ENCODE measurements at places on chromosomes 13 and 19.

- no peak for DNase-seq
Measured at GRCh38 chr19:10113592-10113963, 2.1 kb downstream of the P2RY11 start.

GRCh38 chr13:26951581-26952177, 191.1 kb upstream of the GPR12 start:
- DNase-seq: no peak

DNA sequence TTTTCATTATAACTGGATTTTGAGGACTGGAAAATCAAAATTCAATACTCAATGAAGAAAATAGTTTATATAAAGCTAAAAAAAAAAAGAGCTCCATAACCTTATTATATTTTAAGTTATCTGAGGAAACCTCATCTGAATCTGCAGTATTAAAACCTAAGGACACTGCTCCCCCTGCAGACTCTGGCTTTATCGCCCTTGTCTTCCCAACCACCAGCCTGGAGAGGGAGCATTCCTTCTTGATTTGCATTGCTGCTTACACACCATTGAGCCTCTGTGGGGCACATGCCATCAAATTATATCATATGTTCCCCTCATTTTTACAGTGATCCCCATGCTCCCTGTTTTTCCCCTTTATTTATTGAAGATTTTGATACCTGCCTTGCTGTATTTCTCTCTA, 871.4 kb upstream of the GPC6 start:
- no peak for DNase-seq

DNA sequence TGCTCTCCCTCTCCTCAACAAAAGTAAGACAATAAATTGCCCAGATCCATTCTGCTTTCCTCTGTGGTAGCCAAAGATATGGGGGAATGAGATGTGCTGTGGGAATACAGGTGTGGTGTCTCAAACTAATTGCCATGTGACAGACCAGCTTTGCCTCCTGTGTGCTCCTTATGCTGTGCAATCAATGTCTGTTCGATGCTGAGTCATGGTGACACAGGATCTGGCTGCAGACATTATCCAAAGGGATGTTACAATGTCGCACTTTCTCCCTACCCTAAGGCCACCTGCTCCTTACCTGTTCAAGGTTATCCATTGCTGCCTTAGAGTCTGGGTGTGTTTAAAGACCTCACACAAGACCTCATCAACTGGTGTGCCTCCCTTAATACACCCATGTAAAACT, 32.5 kb downstream of the FGF14 start:
- DNase-seq: no peak

DNA sequence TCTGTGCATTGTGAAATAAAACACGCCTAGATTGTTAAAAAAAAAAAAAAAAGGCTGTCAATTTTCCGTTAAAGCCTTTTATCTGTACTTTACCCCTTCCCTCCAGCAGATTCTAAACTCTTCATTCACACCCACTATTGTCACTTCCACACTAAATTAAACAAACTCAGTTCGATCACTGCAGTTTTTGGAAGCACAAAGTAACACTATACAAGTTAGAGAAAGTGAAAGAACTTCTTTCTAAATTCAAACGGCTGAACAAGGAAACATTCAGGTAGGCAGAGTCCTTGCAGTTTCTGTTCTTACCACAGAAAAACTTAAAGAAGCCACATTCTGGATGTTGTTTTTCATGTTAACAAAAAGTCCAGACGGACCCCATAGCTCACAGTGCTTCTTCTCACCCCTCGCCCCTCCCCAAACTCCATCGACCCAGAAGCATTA, 27.5 kb upstream of the UBE2L5 start:
- DNase-seq: peak; percentile 47

DNA sequence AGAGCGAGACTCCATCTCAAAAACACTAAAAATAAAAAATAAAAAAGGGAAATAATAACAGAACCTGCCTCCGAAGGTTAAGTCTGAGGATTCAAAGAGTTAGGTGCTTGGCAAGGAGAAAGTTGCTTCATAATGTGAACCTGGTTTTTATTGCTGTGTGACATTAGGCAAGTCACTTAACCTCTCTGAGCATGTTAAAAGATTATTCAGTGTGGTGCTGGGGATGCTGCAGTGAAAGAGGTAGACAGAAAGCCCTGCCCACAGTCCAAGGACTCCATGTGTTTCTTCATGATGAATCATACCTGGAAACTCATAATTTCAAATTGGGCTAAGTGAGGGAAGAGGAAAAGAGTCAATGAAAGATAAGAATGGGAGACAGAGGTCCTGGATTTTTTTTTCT, 2.4 kb downstream of the IL27RA start:
- no peak for DNase-seq

DNA sequence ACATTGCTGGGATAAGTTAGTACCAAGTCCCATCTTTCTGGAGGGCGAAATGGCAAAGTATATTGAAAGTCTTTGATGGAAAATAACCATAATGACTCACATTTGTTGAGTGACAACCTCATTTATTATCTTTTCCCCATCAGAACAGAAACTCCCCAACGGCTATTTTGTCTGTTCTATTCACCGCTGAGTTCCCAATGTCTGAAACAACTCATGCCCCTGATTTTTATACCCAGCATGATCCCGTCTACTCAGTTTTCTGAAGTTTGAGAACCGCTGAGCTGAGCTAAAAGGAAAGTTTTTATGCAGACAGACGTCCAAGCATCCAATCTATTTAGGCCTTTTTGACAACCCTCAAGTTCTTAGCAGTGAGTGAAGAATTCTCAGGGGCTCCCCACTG, 7.8 kb upstream of the TINCR start:
- DNase-seq: no peak

DNA sequence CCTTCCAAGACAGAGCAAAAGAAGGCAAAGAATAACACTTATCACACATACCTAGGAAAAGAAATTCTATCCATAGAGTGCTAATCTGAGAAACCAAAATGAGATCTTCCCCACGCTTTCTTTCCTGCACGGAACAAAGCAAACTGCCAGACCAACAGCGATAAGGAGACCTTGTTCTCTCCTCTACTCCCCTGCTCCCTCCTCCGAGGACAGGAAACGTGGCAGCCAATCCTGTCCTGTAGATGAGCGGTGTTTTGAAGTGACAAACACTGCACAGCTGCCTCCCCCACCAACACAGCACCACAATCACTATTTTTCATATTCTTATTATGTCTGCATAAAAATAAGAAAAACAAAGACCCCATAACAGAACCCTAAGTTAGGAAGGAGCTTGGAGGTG, 113.9 kb upstream of the IRS2 start:
- DNase-seq: no peak

DNA sequence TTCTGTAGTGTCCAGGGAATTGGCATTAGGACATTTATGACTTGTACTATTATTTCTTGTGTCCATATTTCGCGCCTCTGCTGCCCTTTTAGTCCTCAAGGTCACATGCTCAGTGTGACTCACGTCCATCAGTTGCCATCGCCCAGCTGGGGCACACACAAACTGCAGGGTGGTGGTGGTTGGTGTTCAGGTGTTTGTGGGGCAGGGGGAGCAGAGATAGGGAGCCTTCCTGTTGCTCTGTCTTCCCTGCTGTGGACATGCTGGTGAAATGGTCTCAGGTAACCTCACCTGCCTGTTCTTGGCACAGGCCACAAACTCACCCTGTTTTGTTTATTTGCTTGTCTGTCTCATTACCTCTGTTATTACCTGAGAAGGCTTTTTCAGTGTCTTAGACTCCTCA, 22.4 kb downstream of the PRR12 start:
- DNase-seq: no peak

DNA sequence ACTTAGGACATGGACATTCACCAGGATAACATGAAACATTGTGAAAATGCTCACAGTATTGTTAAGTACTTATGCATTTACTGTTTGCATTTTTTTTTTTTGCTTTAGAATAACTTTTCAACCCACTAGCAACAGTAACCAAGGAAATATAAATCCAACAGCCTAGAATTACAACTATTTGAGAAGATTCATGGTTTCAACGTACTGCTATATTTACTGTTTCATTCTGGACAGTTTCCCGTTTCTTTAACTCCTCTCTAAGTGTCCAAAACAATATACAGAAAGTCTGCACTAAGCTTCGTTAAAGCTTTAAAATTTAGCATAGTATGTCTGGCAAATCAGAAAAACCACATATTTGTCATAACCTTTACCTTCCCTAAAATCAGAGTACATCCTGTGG, 2.7 kb downstream of the SMAD9 start:
- no peak for DNase-seq

DNA sequence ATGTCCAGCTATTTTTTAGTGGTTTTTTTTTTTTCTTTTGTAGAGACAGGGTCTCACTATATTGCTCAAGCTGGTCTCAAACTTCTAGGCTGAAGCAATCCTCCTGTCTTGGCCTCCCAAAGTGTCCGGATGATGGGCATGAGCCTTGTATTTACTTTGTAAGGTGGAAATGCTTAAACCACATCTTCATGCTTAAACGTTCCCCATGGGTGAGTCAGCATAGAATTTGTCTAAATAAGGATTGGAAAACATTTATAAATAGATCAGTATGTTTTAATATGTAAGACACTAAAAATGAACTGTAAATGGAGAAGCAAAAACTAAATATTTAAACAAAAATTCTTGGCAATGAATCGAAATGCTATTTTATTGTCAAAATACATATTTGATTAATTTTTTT, 698.0 kb downstream of the PCDH9 start:
- peak; percentile 68 for DNase-seq

GRCh38 chr19:21396893-21397572, at the start of gene ZNF493:
Gene ZNF493, plus strand, starts transcription at chr19:21397133. Its CDS starts 105 bp downstream, at chr19:21397238.
- DNase-seq: peak; percentile 98

DNA sequence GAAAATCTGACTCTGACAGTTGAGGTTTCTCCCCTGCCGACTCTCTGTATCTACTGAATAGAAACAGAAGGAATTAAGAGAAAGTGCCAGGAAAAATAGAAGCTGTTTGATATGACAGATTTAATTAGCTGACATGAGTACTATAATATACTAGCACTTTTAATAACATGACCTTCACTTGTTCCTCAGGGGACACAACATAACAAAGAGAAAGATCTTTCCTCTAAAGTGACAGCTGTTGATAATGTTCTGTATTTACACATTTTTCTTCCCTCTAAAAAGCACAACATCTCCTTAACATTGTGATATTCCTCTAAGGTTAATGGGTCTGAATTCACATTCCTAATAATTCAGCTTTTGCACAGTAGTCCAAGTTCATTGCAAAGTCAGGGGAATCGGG, 1136.0 kb downstream of the PCDH17 start:
- DNase-seq: no peak

DNA sequence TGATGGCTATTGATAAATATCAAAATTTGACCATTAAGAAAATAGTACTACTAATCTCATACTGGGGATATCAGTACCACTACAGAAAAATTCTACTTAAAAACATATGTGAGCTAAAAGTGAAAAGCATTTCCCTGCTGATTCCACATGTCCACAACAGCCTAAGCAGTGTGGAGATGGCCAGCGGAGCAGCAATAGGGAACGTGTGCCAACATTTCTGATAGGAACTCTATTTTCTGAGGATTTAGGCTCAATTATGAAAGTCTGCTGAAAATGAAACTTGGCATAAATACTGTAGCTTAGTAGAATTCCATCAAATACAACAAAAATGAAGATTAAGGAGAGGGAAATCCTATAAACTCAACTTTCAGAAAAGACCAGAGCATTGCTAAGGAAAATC, 311.6 kb downstream of the ENOX1 start:
- DNase-seq: peak; percentile 29

DNA sequence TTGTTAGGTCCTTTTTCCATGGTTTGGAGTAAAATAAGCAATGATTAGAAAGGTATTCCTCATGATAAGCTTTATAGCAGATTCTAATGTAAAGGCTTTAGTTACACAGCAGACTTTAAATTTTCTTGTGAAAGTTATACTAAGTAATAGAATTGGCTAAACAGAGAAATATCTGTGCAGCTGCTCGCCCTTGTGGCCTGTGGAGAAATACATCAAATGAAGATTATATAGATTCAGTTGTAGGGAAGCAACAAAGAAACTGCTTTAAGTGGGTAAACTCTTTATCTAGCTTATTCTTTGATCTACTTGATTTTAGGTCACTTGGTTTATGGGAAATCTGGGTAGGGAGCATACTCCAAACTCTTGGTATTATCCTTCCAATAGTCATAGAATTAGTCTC, 1269.7 kb upstream of the SPRY2 start:
- peak; percentile 48 for DNase-seq

DNA sequence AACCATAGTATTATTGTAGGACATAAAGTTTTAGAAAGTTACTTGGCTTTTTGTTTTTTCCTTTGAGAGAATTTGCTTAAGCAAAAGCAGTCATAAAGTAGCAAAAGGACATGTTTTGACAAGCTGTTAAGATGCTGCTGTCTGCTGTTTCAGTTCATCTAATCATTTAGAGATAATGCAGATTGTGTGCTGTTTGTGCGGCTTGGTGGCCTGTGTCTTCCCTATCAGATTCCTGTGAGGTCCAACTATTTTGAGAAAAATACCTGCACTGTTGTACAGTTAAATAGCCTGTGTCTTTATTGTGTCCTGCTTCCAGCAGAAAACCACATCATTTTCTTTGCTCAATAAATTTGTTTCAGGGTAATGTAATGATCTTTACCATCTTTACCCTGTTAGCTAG, 20.0 kb downstream of the UCHL3 start:
- DNase-seq: no peak

DNA sequence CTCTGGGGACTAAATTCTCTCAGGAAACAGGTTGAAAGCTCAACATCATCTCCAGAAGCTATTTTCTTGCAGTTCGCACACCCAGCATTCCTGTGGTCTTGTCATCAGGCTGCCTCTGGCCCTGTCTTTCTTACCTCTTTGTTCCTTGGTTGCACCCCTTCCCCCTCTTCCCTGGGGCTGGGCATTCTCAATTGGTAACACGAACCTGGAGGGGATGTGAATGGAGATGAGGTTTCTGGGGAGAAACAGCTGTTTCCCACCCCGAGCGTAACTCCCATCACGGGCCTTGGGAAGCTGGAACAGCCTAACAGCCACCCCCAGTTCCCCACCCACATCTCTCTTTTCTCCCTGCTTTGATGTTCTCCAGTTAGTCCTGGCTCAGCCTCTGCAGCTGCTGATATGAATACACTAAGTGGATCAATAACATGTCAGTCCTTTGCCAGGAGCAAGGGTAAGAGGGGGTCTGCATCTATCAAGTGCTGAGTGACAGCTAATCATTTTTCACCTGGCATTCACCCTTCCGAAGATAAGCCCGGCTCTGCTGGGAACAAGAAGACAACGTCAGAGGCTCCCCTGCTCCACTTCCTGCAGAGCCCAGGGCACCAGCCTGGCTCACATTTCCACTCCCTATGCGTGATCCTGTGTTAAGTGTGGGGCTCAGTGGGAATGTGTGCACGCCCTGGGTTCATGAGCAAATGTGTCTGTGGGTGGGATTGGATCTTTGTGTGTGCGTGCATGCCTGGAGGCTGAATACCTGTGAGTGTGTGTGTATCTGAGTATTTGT, 74.0 kb upstream of the KCTD15 start:
- DNase-seq: no peak

DNA sequence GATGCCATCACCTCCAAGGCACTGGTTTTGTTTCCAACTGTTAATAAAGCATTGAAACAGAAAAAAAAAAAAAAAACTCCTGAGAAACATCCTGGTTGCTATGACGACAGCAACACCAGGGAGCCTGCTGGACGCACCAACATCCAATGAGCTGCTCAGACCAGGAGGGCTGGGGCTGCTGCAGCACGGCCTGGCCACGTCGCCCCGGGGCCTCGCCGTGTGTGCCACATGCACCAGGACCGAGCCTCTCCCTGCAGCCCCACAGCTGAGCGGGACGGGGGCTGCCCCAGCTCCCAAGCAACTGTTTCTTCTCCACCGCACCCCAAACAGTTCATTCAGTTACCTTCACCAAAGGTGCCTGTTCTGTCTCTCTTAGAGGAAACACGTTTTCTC, 54.5 kb downstream of the RASA3 start:
- peak; percentile 38 for DNase-seq

- DNase-seq: no peak
Measured at GRCh38 chr19:38308006-38308766, 4.1 kb downstream of the C19orf33 start.
